ENCODE measurements at places on chromosomes 1 and 21. TPM values are rescaled to one million over a fixed set of nuclear protein-coding genes. Genes with fewer than 3 reads are reported as not detected.

CRP gene
- total RNA-seq: 0.22 TPM

GRCh38 chr1:32870615-32871363 is at the start of gene FNDC5:
Gene FNDC5, minus strand, starts transcription at chr1:32870912.
- DNase-seq: no peak

PKLR gene
- not detected for total RNA-seq

DNA sequence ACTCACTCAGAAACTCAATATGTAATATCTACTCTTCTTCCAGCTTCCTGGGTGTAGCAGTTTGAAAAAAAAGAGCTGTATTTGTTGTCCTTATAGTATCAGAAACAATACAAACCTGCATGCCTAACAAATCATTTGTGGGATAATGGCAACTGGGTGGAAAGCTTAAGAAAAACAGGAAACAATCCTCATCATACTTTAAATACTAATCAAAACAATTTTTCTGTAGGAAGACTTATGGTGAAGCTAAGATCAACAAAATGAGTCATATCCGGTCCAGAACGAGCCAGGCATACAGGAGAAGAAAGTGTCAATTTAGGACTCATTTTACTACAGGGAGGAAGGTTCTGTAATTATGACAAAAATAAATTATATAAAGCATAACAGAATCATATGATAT is 181.8 kb upstream of the ADGRL4 start:
- DNase-seq: no peak

SLC6A17 gene
- total RNA-seq: not detected

- no peak for DNase-seq
These were observed 60.2 kb upstream of the CFAP126 start for GRCh38 chr1:161427733-161428516.

DNA sequence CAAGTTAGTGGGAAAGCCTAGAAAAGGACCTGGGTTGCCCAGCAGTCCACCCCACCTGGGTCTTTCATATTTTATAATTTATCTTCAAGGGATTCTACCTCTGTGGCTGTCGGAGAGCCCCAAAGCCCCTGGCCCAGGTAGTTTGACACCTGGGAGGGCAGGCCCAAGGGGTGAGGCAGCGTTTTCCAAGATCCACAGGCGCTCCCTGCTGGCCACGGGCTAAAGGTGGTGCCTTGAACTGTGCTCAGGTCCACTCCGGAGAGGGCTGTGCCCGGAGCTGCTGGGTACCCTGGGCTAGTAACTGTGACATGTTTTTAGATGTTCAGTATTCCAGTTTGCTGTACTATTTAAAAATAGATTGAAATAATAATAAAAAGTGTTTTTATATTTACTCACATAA is 37.2 kb upstream of the CRNN start:
- DNase-seq: no peak
